ENCODE measurements at places on chromosomes 4 and X.

DNA sequence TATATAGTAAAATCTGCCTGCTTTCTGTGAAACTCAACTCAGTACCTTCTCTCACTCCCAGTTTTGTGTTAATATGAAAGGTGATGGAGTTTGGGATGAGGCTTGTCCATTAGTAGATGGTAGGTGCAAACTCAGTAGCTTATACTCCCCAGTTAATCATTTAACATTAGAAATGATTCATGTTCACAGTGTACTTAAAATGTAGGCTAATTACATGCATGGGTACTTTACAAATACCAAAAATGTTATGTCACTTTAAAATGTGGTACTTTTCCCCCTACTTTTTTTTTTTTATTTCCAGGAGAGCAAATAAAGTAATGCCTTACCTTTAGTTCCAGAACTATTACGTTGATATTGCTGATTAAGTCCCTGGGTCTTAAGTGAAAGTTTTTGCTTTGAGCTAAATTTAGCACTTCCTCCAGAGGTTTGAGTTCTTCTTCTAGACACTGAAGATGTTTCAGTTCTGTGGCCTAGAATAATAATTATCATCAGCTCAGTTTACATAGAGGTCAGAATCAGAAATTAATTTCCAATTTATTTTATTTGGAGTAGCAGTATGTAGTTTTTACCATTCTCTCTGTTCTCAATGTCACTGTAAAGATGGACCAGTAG, 3.0 kb downstream of the IL2 start:
- no peak for DNase-seq

GRCh38 chr4:106238820-106239420, 77.1 kb downstream of the TBCK start:
- DNase-seq: no peak

GRCh38 chr4:174135530-174135929, 147.9 kb downstream of the FBXO8 start:
- no peak for DNase-seq

- DNase-seq: no peak
These were observed 99.6 kb upstream of the STS start for GRCh38 chrX:7047951-7048350.

- DNase-seq: no peak
These were observed 15.5 kb upstream of the IGBP1 start for GRCh38 chrX:70117738-70118137.

GRCh38 chr4:39754309-39754708, 56.4 kb downstream of the UBE2K start:
- DNase-seq: no peak

DNA sequence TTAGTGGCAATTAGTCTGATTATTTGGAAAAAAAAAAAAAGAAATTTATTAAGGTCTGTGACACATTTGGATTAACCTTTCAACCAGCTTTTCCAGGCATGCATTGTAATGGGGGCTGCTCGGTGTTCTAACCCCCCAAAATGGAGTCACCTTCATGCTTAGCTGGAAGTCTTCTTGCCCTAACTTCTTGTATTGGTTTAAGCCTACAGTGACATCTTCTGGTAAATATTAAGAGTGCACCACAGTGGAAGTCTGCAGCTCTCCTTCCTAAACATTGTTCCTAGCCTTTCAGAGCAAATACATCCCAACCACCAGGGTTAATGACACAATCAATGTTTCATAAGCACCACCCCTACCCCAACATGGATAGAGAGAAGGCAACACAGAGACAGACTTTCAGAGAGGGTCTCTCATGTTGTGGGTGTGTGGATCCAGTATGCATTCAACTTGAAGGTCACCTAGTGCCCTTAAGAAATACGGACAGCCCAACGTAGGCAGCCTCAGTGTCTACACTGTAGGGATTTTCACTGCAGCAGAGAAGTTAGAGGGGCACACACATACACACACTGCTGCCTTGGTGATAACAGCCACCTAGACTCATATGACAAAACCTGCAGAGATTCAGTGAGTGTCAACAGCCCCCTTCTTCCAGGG, 142.9 kb upstream of the MBNL3 start:
- peak; percentile 10 for DNase-seq

GRCh38 chrX:136806891-136807410, 26.2 kb upstream of the ARHGEF6 start:
- DNase-seq: no peak

DNA sequence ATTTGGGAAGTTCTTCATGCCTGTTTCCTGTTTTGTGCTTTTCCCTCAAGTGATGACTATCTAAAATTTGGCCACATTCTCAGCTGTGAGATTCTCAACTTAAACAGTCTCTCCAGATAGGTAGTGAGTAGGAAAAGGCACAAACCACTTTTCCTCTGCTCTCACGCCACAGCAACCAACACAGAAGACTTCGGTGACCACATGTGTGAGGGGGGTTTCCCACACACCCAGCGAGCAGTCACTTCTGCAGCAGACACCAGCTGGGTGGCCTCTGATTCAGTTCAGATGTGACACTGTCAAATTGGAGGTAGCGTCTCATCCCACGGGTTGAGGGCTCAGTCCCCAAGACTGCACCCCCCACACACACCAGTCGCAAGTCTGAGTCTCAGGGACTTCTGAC, 25.1 kb upstream of the CLDN34 start:
- DNase-seq: no peak

DNA sequence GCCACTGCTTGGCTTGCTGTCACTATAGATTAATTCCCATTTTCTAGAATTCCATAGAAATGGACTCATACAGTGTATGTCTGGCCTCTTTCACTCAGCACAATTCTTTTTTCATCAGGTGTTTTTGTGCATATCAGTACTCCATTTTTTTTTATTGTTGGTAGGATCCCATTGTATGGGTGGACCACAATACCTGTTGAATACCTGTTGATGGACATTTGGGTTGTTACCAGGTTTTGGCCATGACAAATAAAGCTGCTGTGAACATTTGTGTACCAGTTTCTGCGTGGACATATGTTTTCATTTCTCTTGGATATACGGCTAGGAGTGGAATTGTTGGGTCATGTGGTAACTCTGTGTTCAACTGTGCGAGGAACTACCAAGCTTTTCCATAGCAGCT, 14.9 kb downstream of the ZFP92 start:
- DNase-seq: no peak

GRCh38 chr4:102759831-102760644, 730 bp downstream of the MANBA start:
- no peak for DNase-seq

- DNase-seq: no peak
These were observed 25.5 kb downstream of the HPGD start for GRCh38 chr4:174496631-174497432.

- DNase-seq: no peak
These were observed 84.9 kb downstream of the SPCS3 start for GRCh38 chr4:176404621-176405020.

DNA sequence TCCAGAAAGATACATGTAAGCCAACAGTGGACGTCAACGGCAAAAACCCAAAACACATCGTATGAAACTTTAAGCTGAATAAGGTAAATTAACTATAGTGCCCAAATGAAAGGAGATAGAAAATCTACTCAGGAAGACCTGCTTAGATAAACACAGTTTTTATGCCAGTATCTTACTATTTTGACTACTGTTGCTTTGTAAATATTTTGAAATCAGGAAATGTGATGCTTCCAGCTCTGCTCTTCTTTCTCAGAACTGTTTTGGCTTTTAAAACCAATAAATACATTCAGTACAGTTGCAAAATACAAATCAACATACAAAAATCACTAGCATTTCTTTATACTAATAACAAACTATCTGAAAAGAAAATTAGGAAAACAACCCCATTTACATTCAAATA, 83.8 kb downstream of the SMARCA5 start:
- DNase-seq: no peak

- no peak for DNase-seq
These were observed 32.5 kb upstream of the ZNF185 start for GRCh38 chrX:152865232-152865920.

DNA sequence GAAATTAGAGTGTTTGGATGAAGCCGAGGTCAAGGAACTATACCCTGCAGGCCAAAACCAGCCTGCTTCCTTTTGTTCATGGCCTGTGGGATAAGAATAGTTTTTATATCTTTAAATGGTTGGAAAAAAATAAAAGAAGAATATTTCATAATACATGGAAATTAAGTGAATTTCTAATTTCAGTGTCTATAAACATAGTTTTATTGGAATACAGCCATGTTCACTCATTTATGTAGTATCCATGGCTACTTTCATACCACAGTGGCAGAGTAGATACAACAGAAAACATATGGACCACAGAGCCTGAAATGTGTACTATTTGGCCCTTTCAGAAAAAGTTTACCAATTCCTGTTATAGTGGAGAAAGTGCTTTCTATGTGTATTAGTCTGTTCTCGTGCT, 13.6 kb downstream of the LIMCH1 start:
- no peak for DNase-seq

DNA sequence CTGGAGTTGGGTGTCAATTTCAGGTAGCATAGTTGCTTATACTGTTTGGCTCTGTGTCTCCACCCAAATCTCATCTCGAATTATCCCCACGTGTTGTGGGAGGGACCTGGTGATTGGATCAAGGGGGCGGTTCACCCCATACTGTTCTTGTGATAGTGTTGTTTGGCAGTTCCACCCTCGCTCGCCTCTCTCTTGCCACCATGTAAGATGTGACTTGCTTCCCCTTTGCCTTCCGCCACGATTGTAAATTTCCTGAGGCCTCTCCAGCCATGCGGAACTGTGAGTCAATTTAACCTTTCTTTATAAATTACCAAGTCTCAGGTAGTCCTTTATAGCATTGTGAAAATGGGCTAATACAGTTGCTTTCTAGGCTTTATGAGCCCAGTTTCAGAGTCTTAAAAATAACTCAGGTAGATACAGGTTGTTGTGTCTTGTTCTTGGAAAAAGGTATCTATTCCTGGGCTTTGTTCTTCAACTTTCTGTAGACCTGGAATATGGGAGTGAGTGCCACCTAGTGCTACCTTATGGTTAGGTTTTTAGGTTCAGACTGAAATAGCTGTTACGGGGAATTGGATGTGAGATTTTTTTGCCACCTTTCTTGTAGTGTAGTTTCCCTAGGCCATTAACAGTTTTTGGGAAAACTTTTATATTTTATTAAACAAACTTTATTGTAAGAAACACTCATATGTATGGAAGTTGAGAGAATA, 15.6 kb downstream of the PGK1 start:
- DNase-seq: no peak

DNA sequence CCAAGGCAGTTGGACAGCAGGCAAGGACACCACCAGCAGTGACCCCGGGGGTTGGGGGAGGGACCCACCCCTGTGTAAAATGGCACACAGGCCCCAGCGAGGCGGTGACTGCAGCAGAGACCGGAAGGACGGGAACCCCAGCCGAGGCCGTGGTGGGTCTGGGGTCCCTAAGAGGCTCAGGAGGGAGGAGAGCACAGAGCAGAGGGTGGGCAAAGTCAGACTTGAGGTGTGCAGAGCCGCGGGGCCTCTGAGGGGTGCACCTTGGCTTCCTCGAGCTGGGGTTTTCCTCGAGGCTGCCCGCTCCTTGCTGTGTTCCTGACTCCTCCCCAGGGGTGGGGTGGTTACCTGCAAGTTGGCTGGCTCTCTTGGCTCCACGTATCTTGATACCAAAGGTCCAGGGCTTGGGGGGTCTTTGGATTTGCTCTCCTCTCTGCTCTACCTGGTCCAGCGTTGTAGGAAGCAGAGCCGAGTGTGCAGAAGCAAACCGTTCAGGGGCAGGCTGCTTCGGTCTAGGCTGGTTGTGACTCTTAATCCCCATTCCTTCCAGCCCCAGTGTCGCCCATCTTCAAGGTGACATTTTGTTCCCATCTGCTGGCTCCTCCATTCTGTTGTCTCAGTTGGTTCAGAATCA, 37.9 kb upstream of the SORCS2 start:
- no peak for DNase-seq

GRCh38 chrX:1071351-1071750, 141.1 kb downstream of the CRLF2 start:
- no peak for DNase-seq

DNA sequence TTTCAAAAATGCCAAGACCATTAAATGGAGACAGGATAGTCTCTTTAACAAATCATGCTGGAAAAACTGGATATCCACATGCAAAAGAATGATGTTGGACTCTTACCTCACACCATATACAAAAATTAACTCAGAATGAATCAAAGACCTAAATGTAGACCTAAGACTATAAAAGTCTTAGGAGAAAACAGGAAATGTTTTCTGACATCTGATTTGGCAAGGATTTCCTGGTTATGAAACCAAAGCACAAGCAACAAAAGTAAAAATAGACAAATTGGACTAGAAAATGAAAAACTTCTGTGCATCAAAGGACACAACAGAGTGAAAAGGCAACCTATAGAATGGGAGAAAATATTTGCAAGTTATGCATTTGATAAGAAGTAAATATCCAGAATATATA, 37.6 kb downstream of the ARFIP1 start:
- DNase-seq: no peak

- no peak for DNase-seq
These were observed 52.4 kb downstream of the GAK start for GRCh38 chr4:879729-880077.

- DNase-seq: peak; percentile 80
These were observed 115.6 kb upstream of the NALF2 start for GRCh38 chrX:69388526-69388925.

GRCh38 chr4:145101091-145101490, 3.0 kb downstream of the ABCE1 start:
- DNase-seq: no peak

DNA sequence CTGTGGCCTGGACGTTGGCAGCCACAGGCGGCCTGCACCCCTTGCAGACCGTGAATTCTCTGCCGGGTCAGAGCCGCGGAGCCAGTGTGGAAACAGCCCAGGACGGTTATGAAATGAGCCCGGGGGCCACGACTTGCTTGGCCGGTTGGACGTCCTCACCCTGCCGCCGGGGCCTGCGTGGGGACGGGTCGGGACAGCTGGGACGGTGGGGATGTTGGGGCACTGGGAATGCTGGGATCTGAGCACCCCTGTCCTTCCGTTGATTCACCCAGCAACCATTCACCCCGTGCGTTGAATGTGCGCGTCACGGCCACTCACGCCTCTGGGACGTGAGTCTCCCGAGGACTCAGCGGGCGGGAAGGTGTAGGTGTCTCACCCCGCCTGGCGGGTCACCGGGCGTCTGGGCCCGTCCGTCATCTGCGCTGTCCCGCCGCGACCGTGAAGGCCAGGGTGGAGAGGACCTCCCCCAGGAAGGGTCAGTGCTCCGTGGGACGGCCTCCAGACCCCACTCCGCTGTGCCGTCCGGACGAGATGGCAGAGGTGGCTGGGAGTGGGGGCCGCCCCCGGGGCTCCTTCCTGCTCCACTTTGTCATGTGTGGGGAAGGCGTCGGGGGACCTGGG, 4.5 kb upstream of the PLCXD1 start:
- DNase-seq: no peak

GRCh38 chr4:25938787-25939186, 24.8 kb downstream of the SMIM20 start:
- no peak for DNase-seq

GRCh38 chr4:148574502-148574901, 132.3 kb upstream of the NR3C2 start:
- no peak for DNase-seq

GRCh38 chr4:73345399-73345975, 58.6 kb upstream of the ALB start:
- DNase-seq: no peak

- no peak for DNase-seq
These were observed 206.8 kb downstream of the IL15 start for GRCh38 chr4:141843136-141843535.

GRCh38 chr4:80145739-80146138, 51.6 kb upstream of the PRDM8 start:
- DNase-seq: no peak

All from DMS79 treated with DMSO at 0.1 percent for 48 hours (cell line).